ENCODE measurements at places on chromosomes 13 and 19. TPM values are rescaled to one million over a fixed set of nuclear protein-coding genes. Genes with fewer than 3 reads are reported as not detected.
A peak's percentile ranks its signal among the peaks of the same experiment; 100 is the strongest.

GRCh38 chr19:53102206-53102755 is 941 bp downstream of the ZNF160 start:
- DNase-seq, result no peak
- H3K27ac ChIP-seq, result peak overlapping the region; percentile 95
- H3K4me3 ChIP-seq, result peak overlapping the region; percentile 96
- H3K36me3 ChIP-seq, result peaks cover 26% of the 10 kb centered on the region

GRCh38 chr13:112790735-112791641 is 101.2 kb downstream of the ATP11A start:
- no peak overlapping the region for H3K4me3 ChIP-seq
- H3K27me3 ChIP-seq, result no peaks in the 10 kb centered on the region
- no peak for DNase-seq
- no peaks in the 10 kb centered on the region for H3K4me1 ChIP-seq
- H3K27ac ChIP-seq, result no peak overlapping the region
- H3K36me3 ChIP-seq, result peaks cover 4% of the 10 kb centered on the region

DNA sequence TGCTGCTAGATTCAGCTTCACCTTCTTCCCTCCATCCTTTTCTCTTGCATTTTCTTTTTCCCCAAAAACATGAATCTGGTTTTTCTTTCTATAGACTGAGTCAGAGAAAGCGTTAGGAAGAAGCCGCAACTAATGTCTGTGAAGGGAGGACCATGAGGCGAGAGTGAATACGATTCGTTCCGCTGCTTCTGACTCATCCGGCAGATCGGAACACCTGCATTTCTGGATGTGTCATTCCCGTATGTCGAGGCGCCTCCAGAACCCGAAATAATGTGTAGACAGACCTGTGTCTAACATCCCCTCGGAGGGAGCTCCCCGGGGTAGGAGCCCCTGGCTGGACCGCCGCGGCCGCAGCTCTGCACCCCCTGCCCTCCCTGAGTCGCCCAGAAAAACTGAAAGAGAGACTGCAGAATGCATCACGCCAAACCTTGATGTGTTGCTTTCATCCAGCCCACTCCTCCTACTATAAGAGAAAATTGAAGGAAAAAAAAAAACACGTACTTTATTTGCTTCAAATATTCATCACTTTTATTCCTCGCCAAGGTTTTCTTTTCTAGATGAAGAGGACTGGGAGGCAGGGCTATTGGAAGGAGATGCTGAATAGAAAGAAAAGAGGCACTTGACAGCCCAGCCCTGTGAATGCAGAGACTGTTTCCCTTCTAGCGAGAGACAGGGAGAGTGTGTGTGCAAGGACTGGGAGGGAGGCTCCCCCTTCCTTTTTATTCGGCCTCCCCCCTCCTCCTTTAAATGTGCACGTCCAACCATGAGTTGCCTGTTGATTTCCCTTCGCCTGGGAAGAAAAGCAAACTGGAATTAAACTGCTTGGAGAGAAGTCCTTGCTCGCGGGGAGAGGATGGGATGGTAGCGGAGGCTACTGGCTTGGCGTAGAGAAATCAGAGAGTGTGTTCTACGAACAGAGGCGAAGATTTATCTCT is 616 bp upstream of the PCDH17 start:
- H3K4me3 ChIP-seq, result peak overlapping the region; percentile 93
- H3K27ac ChIP-seq, result peak overlapping the region; percentile 7
- no peaks in the 10 kb centered on the region for H3K36me3 ChIP-seq
- DNase-seq, result no peak
- peaks cover 54% of the 10 kb centered on the region for H3K27me3 ChIP-seq
- peaks cover 39% of the 10 kb centered on the region for H3K4me1 ChIP-seq

GRCh38 chr19:29927944-29928625 is 14.0 kb upstream of the URI1 start:
- H3K27me3 ChIP-seq, result peaks cover 8% of the 10 kb centered on the region
- no peak overlapping the region for H3K4me3 ChIP-seq
- no peaks in the 10 kb centered on the region for H3K36me3 ChIP-seq
- no peaks in the 10 kb centered on the region for H3K4me1 ChIP-seq
- no peak for DNase-seq
- no peak overlapping the region for H3K27ac ChIP-seq

- no peaks in the 10 kb centered on the region for H3K27me3 ChIP-seq
- peak overlapping the region; percentile 88 for H3K27ac ChIP-seq
- peaks cover 6% of the 10 kb centered on the region for H3K36me3 ChIP-seq
- no peak for DNase-seq
These were observed 5.9 kb upstream of the CIRBP start for GRCh38 chr19:1263188-1263587.

DNA sequence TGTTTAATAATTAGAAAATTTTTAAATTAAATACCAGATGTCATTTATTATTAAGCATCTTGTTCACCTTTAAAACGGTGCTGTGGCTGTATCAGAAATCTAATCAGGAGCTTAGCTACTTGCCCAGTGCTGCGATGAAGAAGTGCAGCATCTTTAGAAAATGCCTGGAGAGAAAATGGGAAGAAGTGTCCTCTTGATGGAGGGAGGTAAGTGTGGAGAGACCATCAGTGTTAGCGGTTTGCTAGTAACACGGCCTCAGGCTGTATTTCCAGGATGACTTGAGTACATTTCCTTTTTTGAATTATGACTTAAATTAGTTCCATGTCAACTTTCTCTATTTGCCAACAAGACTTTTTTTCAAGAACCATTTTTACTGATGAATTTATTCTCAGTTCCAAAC is 74.1 kb downstream of the SHISA2 start:
- no peak overlapping the region for H3K4me3 ChIP-seq
- peaks cover 29% of the 10 kb centered on the region for H3K4me1 ChIP-seq

- no peaks in the 10 kb centered on the region for H3K4me1 ChIP-seq
- H3K36me3 ChIP-seq, result no peaks in the 10 kb centered on the region
- no peak overlapping the region for H3K4me3 ChIP-seq
These were observed 112.5 kb downstream of the SOX1 start for GRCh38 chr13:112179421-112179820.

DNA sequence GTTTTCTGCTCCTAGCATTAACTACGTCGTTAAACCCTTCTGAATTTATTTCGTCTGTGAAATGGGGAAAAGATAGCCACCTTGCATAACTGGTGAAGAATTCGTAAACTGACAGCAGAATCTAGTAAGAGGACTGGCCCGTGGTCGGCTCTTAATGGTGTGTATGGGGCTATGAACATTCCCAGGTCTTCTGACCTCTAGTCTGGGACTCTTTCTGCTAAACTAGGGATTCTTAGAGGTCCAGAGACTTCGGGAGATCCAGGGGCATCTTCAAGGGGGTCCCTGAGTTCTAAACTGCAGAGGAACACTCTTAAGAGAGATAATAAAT is 231.1 kb upstream of the SERP2 start:
- no peak for DNase-seq
- H3K4me1 ChIP-seq, result peaks cover 15% of the 10 kb centered on the region
- no peaks in the 10 kb centered on the region for H3K27me3 ChIP-seq
- peak overlapping the region; percentile 89 for H3K4me3 ChIP-seq

DNA sequence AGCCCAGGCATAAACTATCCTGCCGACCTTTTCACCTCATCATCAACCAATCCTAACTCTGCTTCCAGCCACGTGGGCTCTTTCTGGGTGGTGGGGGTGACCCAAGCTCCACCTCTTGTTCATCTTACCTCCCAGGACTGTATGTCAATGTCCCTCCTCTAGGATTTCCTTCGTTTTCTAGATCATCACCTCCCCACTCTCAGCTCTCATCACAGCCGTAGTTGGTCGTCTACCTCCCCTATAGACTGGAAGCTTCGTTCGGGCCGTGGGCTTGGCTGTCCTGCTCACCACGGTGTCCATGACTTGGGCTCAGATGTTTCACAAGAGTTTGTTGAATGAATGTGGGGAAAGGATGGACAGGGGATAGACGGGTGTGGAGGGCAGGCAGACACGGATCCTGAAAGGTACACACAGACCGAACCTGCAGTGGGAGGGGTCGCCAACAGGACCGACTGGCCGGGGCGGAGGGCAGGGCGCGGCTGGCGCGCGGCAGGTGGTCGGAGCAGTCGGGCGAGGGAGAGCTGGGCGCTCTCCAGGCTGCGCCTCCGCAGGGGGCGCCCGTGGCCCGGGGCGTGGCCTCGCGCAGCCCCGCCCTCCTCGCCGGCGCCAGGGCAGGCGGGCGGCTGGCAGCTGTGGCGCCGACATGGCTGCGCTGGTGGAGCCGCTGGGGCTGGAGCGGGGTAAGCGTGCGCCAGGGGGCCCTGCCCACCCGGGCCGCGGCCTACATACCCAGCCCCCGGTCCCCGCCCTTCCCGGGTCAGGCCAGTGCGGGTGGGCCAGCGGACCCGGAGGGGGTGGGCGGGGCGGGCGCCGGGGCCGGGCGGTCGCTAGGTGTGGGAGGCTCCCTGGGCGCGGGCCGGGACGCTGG is at the start of gene LIN7B:
Gene LIN7B, plus strand, starts transcription at position 609 of the 868 bp plus-strand sequence. Its CDS starts 35 bp downstream, at position 644.
- H3K4me3 ChIP-seq, result peak within 1 kb of the TSS; percentile 84
- peak; percentile 92 for DNase-seq
- peak within 1 kb of the TSS; percentile 71 for H3K27ac ChIP-seq
- H3K36me3 ChIP-seq, result peaks cover 4% of the 10 kb centered on the region
- no peaks in the 10 kb centered on the region for H3K27me3 ChIP-seq

- H3K27ac ChIP-seq, result peak overlapping the region; percentile 98
- H3K4me3 ChIP-seq, result peak overlapping the region; percentile 94
- peaks cover 29% of the 10 kb centered on the region for H3K4me1 ChIP-seq
- DNase-seq, result no peak
- peaks cover 20% of the 10 kb centered on the region for H3K36me3 ChIP-seq
- peaks cover 5% of the 10 kb centered on the region for H3K27me3 ChIP-seq
These were observed 2.8 kb downstream of the ZIC5 start for GRCh38 chr13:99968521-99969452.

GRCh38 chr13:22024381-22024994 is 353.6 kb downstream of the FGF9 start:
- H3K27ac ChIP-seq, result no peak overlapping the region
- H3K36me3 ChIP-seq, result no peaks in the 10 kb centered on the region
- no peaks in the 10 kb centered on the region for H3K27me3 ChIP-seq
- H3K4me3 ChIP-seq, result no peak overlapping the region

DNA sequence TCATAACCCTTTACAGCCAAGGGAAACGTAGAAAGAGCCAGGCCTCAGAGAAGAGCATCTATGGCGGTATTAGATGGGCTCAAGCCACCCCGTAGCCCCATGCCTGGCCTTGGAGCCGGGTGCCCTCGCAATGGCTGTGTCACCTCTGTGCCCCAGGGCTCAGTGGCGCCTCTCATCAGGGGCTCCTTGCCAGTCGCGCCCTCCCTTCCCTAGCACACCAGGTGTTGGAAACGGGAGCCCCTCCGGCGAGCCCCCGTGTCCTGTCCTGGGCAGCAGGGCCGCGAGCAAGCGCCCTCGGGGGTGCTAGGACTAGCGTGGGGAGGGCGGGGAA is 453 bp downstream of the ZNF256 start:
- no peak for DNase-seq
- H3K36me3 ChIP-seq, result peaks cover 38% of the 10 kb centered on the region
- H3K27ac ChIP-seq, result peak overlapping the region; percentile 94

DNA sequence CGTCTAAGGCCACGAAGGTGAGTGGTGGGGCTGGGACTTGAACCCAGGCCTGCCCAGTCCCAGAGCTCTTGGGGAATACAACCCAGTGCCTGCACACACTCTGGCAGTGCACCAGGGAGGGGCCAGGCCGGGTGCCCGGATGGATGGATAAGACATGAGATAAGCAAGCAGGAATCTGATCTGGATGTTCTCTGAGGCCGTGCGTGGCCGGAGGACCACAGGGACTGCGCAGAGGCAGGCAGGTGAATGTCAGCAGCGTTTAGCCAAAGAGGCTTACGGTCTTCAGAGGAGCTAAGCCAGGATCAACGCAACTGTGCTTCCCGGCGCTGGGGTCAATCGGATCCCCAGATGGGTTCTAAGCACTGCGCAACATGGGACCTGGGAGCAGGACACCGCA is 1.5 kb downstream of the ZNF787 start:
- peaks cover 24% of the 10 kb centered on the region for H3K4me1 ChIP-seq
- peak overlapping the region; percentile 81 for H3K4me3 ChIP-seq
- no peaks in the 10 kb centered on the region for H3K27me3 ChIP-seq
- no peak for DNase-seq

DNA sequence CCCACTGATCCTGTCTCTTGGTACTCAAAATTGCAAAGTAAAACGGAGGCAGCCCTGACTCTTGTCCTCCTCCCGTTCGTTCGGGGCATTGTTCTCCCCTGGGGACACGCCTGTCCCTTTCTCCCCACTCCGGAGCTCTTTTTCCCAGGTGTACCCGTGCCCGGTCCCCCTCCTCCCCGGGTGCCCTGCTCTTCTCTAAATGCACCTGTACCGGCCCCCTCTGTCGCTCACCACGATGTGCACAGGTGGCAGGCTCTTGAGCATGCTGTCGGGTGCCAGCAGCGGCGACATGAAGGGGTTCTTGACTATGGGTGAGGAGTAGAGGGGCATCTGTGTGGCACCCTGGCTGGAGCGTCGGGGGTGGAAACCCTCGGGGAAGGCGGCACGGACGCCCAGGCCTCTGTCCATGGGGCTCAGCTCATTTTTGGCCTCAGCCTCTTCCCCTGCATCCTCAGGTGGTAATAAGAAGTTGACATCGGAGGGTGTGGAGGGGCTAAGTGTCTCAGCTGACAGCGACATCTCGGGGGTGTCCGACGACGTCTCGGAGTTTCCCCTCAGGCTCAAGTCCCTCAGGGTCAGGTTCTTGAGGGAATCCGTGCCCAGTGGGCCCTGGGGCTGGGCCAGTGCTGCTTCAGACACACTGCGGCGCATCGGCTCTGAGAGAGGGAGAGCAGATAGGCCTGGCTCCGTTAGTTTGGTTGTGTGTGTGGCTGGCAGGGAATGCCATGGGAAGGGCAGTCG is 12.4 kb upstream of the CNFN start:
- peaks cover 23% of the 10 kb centered on the region for H3K4me1 ChIP-seq
- no peaks in the 10 kb centered on the region for H3K36me3 ChIP-seq
- no peaks in the 10 kb centered on the region for H3K27me3 ChIP-seq
- H3K4me3 ChIP-seq, result peak overlapping the region; percentile 79

DNA sequence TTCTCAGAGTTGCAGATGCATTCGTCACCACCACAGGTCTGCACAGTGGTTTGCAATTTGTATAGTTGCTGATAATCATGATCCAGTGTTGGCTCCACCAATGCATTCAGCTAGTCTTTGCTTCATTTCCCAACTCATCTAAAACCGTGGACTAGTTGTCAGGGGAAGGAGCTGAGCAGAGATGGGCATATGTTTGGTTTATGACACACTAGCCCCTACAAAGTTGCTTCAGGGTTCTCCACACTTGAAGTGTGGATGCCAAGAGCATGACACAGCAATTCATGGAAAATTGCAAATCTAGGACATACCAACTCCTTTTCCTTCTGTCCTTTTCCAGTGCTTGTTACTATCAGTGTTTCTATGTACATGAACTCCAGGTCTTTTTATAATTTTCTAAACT is 168.0 kb downstream of the TNFSF13B start:
- H3K36me3 ChIP-seq, result no peaks in the 10 kb centered on the region
- H3K27ac ChIP-seq, result no peak overlapping the region
- peaks cover 13% of the 10 kb centered on the region for H3K4me1 ChIP-seq
- no peak for DNase-seq
- no peaks in the 10 kb centered on the region for H3K27me3 ChIP-seq

GRCh38 chr19:35206379-35206778 is 22.2 kb downstream of the FAM187B start:
- peaks cover 16% of the 10 kb centered on the region for H3K27me3 ChIP-seq
- no peaks in the 10 kb centered on the region for H3K36me3 ChIP-seq
- peak; percentile 8 for DNase-seq
- H3K4me1 ChIP-seq, result no peaks in the 10 kb centered on the region
- no peak overlapping the region for H3K4me3 ChIP-seq
- no peak overlapping the region for H3K27ac ChIP-seq

Gene KRTDAP
- not detected for total RNA-seq

Gene ZNF418
- 12.0 TPM for total RNA-seq

Gene LILRB5
- not detected for total RNA-seq

Gene SPACA4
- not detected for total RNA-seq

Gene SHISA7
- not detected for total RNA-seq

Gene CHAF1A
- total RNA-seq, result 9.7 TPM

Gene PCDH20
- 0.70 TPM for total RNA-seq

Gene IL12RB1
- 0.50 TPM for total RNA-seq

Gene TEX101
- total RNA-seq, result not detected

Gene TEX29
- not detected for total RNA-seq

Measured in osteocyte (in vitro differentiated cells).